ENCODE measurements at places on chromosomes 13 and 19. TPM values are rescaled to one million over a fixed set of nuclear protein-coding genes. Genes with fewer than 3 reads are reported as not detected.

The POLR1G gene
- 9.8 TPM for total RNA-seq

The CEACAM16 gene
- not detected for total RNA-seq

GRCh38 chr19:52692431-52693008, 42.3 kb downstream of the ZNF611 start:
- no peak for DNase-seq

GRCh38 chr19:31300422-31300821, 48.8 kb downstream of the TSHZ3 start:
- no peak for DNase-seq

DNA sequence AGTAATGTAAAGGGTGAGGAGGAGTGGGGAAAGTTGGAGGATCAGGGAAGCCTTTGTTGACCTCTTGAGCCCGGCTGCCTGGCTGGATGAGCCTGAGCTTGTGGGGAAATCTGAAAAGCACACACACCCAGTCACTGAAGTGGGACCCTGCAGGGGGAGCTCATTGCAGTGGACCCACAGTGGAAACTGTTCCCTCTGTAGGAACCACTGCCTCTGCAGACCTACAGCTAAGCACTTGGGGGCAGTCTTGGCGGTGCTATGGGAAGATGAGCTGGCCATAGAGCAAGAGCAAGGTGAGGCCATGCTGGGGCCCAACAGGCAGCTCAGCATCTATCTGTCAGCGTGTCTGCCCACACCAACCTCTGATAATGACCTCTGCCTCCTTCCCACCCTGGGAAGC, 294.8 kb downstream of the TSHZ3 start:
- DNase-seq, result peak; percentile 14

DNA sequence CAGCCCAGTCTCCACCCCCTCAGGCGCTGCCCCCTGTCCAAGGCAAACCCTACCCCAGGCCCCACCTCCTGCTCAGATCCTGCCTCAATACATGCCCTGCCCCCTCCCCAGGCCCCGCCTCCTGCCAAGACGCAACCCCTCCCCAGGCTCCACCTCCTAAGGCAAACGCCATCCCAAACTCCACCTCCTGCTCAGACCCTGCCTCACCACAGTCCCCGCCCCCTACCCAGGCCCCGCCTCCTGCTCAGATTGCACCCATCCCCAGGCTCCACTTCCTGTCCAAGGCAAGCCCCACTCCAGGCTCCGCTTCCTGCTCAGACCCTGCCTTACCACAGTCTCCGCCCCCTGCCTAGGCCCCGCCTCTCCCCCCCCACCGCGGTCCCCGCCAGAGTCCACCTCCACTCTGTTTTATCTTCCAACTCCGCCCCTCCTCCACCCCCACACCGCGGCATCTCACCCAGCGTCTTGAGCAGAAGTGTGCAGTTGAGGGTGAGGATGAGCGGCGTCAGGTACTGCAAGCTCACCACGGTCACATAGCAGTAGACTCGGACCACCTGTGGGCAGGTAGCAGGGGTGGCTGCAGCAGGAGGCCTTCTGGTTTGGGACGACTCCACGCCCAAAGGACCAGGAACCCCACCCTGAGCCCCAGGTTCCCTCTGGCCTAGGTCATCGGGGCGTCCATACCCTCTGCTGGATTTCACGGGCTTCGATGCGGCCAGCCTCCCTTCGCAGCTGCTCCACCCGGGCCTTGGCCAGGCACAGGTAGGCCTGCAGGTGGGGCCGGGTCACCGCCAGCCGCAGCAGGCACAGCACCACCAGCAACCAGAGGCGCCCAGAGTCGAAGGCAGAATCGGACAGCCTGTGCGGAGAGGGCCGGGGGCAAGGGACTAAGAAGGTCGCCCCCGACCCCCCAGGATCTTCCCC, 17.7 kb downstream of the TMEM161A start:
- no peak for DNase-seq

- DNase-seq, result peak; percentile 58
Observed at GRCh38 chr19:48636859-48637448, at the start of gene DBP. Gene DBP, minus strand, starts transcription at chr19:48637379. Its CDS starts 385 bp downstream, at chr19:48636994.

DNA sequence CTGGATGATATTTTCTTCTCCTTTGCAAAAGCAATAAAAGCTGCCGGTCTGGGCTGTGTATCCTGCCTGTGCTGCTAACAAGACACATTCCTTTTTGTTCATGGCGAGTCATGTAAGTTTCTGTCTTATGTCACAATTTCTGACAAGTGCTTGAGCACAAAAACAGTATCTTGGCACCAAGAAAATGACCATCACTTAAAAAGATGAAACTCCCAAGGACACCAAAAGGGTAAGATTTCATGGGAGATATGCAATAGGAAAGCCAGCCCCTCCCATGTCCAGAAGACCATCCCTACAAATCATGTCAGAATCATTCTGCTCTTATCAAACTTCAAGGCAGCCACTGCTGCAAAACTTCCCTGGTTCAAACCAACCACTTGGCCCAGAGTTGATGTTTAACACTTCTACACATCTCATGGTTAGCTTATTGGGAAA, 375.4 kb upstream of the ZNF507 start:
- DNase-seq, result no peak

DNA sequence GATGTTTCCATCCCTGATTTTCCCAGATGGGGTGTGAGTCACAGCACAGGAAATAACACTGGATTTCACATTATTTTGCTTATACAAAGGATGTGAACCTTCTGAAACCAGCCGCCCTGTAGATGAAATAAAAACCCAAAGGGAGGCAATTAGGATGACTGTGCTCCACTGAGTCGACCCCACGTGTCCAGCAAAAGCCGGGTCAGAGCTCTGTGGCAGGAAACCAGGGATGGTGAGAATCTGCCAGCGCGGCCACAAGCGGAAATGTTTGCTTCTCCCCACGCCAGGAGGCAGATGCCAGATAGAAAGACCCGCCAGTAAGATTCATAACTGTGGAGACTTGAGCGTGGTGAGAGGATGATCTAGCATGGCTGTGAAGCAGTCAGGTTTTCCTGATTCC, 764.4 kb downstream of the LIG4 start:
- no peak for DNase-seq

- DNase-seq, result no peak
Observed at GRCh38 chr19:16141043-16141442, 2.4 kb upstream of the HSH2D start.

DNA sequence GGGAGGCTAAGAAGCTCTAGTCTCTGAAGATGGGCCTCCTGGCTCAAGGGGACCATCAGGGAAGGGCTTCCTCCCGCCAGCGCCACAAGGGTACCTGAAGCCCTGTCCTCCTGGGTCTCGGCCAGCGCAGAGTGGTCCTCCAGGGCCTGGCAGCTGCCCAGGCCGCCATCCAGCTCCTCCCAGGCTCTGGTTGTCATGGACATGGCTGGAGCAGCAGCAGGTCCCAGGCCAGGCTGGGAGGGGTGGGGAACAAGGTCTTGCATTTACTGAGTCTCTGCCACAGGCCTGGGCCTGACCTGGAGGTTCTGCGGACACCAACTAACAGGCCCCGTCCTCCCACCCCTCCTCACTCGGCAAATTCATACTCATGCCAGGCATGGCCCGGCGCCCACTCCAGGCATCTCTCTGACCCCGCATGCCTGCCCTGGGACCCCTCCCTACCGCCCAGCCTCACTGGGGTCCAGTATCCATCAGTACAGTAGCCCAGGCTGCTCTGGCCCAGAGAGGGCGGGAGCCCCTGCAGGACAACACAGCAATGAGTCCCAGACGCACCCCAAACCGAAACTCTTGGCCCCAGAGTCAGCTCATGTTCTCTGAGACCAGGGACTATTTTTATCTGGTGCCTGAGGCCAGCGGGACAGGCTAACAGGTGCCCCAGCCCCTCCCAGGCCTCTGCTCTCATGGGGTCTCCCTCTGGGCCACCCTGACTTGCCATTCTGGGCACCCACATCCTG, 938 bp downstream of the JSRP1 start:
- no peak for DNase-seq

DNA sequence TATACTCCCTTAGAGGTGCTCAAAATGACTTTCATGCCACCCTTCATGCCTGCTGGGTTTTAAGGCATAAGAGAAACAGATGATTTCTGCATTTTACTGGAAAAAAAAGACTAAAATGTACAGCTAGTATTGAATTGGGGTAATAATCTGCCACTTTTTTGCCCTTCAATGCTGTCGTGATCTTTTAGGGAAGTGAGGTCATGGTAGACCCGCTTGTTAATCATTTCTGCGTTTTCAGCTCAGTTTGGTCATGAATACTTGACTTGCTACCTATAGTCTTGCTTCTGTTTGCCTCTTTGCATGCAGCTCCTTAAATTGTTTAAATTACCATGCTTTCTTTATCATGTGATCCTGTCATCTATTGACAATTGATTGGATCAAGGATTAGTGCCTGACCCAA, 90.4 kb downstream of the PCCA start:
- no peak for DNase-seq

Data from heart right ventricle (tissue), 16 donors.